H4 (cell line): ENCODE measurements at places on chromosomes 6 and 20. TPM values are rescaled to one million over a fixed set of nuclear protein-coding genes. Genes with fewer than 3 reads are reported as not detected.

DNA sequence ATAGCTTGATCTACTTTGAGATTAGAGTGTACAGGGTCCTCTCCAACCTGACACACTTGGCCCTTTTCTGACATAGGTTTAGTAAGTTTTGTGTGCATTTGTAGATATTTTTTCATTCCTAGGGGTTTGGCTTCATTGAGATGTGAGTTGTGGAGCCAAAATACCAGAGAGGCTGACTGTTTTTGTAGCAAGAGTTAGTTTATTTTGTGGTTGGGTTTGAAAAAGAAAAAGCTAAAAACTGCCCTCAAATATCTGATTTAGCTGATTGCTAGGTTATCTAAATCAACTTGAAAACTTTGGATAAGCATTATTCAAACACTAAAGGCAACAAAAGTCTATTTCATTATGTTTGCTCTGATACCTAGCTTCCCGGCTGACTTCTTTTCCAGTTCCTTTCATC is 164.7 kb upstream of the CENPW start:
- DNase-seq, result no peak

GRCh38 chr6:56109149-56109548 is 138.2 kb downstream of the COL21A1 start:
- DNase-seq, result no peak

DNA sequence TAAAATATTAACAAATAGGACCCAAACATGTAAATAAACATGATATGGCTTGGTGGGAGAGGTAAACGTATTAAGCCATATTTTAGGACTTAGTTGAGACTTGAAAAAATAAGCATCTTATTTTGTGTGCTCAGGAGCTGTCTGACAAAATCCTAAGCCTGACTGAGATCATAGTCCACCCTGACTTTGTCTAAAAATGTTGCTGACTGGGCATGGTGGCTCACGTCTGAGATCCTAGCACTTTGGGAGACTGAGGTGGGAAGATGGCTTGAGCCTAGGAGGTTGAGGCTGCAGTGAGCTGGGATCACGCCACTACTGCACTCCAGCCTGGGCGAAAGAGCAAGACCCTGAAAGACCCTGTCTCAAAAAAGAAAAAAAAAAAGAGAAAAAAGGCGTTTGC is 52.1 kb downstream of the AIG1 start:
- no peak for DNase-seq

DNA sequence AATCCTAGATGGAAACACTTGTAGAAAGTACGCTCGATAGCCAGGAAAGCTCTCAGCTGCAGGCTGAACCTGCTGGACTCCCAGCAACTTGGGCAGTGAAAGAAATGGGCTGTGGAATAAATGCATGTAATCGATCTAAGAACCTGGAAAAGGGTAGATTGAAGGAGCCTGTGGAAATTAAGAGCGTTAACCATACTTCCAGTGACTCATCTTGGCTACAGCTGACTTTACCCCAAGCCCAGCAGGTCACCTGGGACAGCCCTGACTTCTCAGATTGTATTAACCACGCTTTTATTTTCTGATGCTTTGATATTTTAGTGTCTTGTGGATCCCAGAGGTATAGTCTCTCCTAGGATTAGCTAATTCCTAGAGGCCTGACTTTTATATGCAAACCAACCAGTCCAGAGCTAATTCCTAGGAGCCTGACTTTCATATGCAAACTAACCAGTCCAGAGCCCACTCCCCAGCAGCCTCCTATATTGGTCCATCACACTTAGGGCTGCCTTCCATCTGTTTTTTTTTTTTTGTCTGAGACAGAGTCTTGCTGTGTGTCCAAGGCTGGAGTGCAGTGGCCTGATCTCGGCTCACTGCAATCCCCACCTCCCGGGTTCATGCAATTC is 86.3 kb downstream of the GMPR start:
- DNase-seq, result no peak

- no peak for DNase-seq
Measured at GRCh38 chr6:86203044-86203443, 560.4 kb upstream of the SYNCRIP start.

- no peak for DNase-seq
Measured at GRCh38 chr6:28335040-28335563, 846 bp downstream of the ZSCAN31 start.

DNA sequence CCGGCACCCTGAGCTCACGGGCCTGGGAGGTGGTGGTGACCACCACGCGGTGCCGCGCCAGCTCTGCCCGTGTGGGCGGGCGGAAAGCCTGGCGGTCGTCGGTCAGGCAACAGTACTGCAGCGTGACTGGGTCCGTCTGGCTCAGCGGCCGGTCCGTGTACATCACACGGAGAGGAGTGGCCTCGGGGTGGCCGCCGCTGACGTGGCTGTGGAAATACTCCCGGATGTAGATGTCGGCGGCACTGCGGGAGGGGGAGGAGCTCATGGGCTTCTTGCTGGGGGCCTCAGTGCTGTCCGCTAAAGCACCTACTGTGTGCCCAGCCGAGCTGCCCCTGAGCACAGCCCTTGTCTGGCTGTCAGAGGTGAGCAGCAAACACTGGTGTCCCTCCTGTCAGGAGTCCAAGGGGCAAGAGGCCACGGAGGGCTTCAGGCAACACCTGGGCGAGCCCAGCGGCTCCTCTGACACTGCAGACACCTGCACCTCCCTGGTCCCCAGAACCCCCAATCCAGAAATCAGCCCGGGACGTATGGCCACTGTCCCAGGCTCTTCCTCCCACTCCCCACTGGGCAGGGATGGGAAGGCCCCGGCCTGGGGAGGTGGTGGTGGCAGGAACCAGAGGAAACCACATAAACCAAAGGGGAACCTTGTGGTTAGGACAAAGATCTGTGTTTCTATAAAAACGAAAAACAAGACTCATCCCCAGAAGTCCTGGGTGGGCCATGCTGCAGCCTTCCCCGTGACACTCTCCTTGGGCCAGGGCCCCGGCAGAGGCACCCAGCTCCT is 6.5 kb downstream of the HELZ2 start:
- DNase-seq, result no peak

DNA sequence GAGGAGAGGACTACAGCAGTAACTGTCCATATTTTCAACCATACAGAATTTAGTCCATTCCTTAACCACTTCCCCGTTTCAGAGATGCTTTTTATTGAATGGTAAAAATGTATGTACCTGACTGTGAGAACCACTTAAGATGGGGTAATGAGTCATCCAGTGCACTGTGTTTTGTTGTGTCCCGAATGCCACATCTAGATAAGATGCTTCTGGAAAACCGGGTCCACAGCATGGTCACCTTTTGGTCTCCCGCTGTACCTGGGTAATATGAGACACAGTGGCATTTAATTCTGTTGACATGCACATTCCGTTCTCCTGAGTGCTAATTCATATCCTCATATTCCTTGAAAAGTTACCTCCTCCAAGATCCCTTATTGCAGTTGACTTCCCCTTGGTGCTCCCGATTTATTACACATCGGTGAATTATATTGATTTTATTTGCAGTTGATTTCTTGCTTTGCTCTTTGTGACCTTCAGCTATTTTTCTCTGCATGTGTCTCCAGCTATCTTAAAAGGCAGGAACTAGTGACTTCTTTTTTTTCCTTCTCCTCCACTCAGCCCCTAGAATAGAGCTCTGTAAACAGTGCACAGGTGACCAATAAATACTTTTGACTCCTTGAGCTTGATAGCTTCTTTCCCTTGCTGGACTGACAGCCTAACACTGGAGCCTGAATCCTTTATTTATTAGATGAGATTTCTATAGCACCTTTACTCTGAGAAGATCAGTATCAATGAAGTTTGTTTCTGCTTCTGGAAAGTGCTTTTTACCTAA is 314.6 kb downstream of the ZFAND3 start:
- no peak for DNase-seq

DNA sequence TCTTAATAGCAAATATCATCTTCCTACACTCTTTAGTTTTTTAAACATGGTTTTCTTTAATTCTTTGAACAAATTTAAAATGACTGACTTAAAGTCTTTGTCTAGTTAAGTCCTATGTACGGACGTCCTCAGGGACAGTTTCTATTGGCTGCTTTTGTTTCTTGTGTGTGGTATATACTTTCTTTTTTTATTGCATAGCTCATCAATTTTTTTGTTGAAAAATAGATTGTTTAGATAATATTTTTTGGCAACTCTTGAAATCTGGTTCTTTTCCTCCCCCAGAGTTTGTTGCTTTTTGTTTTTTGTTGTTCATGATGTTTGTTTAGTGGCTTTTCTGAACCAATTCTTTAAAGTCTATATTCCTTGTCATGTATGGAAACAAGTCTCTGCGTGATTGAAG is 479.8 kb downstream of the PREX1 start:
- DNase-seq, result no peak

DNA sequence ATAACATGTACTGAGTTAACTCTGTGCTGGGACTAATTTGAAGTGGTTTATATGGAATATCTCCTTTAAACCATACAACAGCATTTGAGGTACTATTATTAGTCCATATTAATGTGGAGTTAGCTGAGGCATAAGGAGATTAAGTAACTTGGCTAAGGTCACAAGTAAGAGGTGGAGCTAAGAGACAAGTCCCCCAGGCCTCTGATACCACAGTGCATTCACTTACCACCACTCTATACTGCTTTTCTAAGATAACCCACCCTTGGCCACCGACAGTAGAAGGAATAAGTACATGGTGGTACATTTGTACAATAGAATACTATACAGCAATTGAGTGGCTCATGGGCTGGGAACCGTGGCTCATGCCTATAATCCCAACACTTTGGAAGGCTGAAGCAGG is 16.4 kb upstream of the TTPAL start:
- no peak for DNase-seq

- DNase-seq, result no peak
Measured at GRCh38 chr6:90454836-90455427, 131.9 kb downstream of the MAP3K7 start.

FAM184A gene
- total RNA-seq, result 1.4 and 2.1 TPM in 2 replicates

SDHAF4 gene
- 7.5 and 15.7 TPM in 2 replicates for total RNA-seq

NXT1 gene
- total RNA-seq, result 62.8 and 66.8 TPM in 2 replicates

TREM2 gene
- total RNA-seq, result 0.27 TPM in 1 of 2 replicates, not detected in the other

TMEM242 gene
- total RNA-seq, result 5.3 and 9.4 TPM in 2 replicates

LINC00237 gene
- total RNA-seq, result not detected in 2 replicates

SLC4A11 gene
- 0.93 TPM in 1 of 2 replicates, not detected in the other for total RNA-seq

ECHDC1 gene
- 60.7 and 67.5 TPM in 2 replicates for total RNA-seq

HLA-A gene
- total RNA-seq, result 610 and 721 TPM in 2 replicates

MYO6 gene
- total RNA-seq, result 2.2 and 2.9 TPM in 2 replicates
